ENCODE measurements at places on chromosomes 5 and 9. TPM values are rescaled to one million over a fixed set of nuclear protein-coding genes. Genes with fewer than 3 reads are reported as not detected.

- peak; percentile 78 for DNase-seq
Measured at GRCh38 chr5:73311291-73312110, 137.1 kb downstream of the FOXD1 start.

DNA sequence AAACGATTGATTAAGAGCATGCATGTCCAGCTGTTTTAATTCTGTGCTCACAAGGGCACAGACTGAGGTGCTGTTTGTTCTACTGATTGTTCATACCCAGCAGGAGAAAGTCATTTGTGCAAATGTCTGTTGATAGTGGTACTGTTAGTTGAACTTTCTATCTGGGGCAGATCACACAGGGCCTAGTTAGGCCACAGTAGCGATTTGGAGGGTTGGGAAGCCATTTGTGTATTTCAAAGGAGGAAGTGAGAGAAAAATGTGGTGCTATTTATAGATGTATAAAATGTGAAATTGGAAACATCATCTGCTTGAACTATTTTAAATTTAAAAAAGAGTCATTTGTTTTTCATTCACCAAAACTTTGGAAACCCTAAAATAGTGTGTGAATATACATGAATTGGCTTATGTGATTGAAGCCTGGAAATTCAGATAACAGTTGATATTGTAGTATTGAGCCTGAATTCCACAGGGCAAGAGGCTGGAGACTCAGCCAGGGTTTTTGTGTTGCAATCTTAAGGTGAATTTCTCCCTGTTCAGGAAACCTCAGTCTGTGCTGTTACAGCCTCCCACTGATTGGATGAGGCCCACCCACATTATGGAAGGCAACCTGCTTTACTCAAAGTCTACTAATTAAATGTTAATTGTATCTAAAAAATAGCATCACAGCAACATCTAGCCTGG lies 162.0 kb upstream of the CDKN2B start:
- no peak for DNase-seq

DNA sequence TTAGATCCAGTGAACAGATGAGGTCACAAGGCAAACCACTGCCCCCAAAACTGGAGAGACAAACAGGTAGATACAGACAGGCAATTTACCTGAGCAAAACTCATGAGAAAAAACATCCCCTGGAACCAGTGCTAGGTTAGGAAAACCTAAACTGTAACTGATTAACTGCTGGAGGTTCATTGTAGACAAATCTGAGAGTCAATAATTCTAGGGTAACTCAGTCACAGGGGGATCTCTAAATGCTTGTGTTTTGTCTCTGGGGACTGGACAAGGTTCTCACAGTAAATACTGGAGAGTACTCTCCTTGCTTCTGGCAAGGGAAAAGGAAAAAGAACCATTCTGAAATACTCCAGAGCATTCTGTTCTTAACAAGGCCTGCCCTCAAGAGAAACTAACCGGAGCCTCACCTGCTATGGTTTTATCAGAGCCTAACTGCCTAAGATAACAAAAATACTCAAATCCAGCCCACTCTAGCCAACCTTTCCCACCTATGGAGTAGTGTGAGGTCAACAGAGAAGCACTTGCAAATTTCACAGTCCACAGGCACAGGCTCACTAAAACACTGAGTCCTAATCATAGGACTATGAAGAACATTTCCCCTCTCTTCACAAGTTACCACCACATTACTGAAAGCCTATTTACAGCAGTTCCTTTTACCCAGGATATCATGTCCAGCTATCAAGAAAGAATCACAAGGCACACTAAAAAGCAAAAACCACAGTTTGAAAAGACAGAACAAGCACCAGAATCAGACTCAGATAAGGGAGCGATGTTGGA lies 139.9 kb upstream of the ACOT12 start:
- DNase-seq: no peak

- no peak for DNase-seq
Measured at GRCh38 chr5:180208435-180209081, 453 bp downstream of the RASGEF1C start.

DNA sequence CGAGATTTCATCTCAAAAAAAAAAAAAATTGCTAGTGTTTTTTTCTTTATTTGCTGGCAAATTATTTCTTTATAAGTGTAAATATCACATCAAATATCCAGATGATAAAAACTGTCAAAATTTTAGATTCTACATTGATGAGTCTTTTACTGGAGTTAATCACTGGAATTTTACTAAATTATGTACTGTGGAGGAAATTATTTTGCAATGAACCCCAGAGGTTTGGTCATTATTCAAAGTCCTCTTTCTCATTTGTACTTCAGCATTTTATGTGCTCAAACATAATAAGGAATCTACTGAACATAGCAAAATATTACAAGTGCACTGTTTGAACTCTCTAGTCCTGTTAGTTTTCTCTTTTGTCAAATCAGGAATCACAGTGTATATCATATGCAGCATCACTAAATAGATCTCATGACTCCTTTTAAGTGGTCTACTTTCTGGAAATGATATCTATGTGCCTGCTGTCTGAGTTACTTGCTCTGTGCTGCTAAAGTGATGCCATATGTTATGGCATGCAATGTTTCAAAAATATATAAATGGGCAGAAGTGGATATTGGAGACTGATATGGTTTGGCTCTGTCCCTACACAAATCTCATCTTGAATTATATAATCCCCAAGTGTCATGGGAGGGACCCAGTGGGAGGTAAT lies 18.0 kb downstream of the OTULINL start:
- DNase-seq: no peak

Gene WWC1
- 1.2 TPM for total RNA-seq

Gene CHSY3
- total RNA-seq: 105 TPM
